Esophagus squamous epithelium (tissue), 5 donors: ENCODE measurements at places on chromosomes 3 and 15. TPM values are rescaled to one million over a fixed set of nuclear protein-coding genes. Genes with fewer than 3 reads are reported as not detected.

- no peaks in the 10 kb centered on the region for H3K36me3 ChIP-seq
- no peak overlapping the region for H3K27ac ChIP-seq
Measured at GRCh38 chr3:27509376-27509775, 25.2 kb upstream of the SLC4A7 start.

DNA sequence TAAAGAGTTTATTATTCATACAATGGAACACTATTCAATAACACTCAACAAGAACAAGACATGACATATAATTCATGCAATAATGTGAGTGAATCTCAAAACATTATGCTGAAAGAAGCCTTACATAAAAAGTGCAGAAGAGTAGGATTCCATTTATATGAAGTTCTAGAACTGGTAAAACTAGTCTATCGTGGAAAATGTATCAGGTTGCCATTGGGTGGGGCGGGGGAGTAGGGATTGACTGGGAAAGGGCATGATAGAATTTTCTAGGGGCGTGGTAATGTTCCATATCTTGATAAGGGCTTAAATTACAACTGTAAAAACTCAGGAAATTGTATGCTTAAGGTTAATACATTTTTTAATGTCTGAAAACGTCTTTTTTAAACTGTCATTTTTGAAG, 247.9 kb downstream of the SATB1 start:
- H3K4me3 ChIP-seq, result no peak overlapping the region
- no peaks in the 10 kb centered on the region for H3K36me3 ChIP-seq
- DNase-seq, result no peak
- H3K27me3 ChIP-seq, result no peaks in the 10 kb centered on the region
- no peaks in the 10 kb centered on the region for H3K4me1 ChIP-seq

DNA sequence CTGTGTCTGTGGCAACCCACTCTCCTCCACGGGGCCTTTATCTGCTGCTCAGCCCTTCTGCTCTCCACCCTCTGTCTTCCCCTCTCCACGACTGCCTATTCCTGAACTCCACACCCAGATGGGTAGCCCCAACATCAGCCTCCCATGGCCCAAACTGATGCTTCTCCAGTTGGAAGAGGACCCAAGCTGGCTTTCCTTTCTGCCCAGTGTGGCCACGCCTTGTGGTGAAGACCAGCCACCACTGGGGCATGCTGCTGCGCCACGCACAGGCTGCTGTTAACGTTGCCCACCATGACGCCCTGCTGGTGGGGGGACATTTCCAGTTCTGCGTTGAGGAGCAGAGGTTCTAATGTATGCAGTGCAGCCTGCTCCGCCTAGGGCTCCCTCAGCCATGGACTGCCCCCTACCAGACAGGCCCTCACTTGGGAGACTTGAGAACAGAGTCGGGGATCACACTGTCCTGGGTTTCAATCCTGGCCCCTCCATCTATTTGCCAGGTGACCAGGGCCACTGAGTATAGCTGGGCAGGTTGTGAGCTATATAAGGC, 26.9 kb downstream of the CFAP100 start:
- peaks cover 33% of the 10 kb centered on the region for H3K27me3 ChIP-seq
- no peaks in the 10 kb centered on the region for H3K36me3 ChIP-seq
- no peaks in the 10 kb centered on the region for H3K4me1 ChIP-seq
- no peak for DNase-seq
- no peak overlapping the region for H3K4me3 ChIP-seq

DNA sequence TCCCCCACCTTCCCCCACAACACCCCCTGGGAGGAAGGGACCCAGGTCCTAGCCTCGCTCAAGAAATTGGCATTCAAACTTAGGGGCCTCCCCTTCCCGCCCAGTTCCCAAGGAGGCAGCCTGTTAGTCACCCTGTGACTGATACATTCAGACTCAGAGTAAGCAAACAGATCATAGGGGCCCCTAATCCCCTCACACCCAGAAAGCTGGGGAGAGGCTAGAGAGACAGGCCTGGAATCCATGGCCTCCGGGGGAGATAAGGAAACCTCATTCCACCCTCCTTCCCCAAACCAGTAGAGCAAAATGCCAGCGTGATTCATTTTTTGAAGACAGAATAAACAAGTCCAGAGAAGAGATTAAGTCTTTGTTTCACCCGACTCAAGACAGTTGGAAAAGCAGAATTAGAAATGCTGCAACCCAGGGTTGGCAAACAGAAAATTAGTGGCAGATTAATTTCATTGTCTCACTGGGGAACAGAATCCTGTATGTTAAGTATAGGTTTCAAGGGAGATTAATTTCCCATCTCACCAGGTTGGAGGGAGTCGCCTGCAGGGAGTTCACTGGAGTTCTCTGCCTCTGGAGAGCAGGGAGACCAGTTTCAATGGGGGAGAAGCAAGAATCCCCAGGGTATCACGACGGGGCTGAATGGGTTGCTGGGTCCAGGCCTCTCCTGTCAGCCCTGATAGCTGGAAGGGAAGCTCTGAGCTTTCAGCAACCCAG, 268.3 kb downstream of the UACA start:
- no peaks in the 10 kb centered on the region for H3K36me3 ChIP-seq
- peak overlapping the region; percentile 65 for H3K27ac ChIP-seq
- no peak overlapping the region for H3K4me3 ChIP-seq
- peaks cover 77% of the 10 kb centered on the region for H3K4me1 ChIP-seq
- DNase-seq, result no peak

STXBP5L gene
- 0.18 TPM for total RNA-seq

CCDC54 gene
- total RNA-seq, result not detected
